ENCODE measurements at places on chromosomes 13 and 19.
A peak's percentile ranks its signal among the peaks of the same experiment; 100 is the strongest.

GRCh38 chr13:48165727-48166126 lies 67.3 kb upstream of the ITM2B start:
- no peak for DNase-seq

DNA sequence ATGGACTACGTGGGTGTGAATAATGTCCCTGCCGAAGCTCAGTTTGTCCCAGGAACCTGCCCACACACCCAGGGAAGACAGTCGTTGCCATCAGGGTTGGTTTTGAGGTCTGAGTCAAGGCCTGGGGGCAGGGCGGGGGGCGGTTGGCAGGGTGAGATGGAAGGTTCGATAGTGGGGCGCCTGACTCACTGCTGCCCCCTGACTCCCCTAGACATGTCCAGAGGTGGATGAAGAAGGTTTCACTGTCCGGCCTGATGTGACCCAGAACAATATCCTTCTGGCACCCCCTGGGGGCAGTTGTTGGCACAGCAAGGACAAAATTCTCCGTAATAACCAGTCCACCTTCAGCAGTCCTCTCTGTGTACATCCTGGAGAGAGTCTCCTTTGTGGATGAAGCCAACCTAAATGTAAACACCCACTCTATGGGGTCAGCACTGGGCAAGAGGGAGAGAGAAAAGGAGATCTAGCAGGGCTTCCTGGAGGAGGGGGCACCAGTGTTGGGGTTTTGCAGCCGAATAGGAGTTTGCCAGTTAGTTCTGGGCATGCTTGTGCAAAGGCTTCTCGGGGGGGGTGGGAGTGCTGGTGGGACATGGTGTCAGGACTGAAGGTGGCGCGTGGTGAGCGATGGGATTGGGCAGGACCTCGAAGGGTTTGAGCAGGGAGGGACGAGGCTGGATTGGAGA lies 19.6 kb upstream of the B3GNT3 start:
- DNase-seq, result no peak

DNA sequence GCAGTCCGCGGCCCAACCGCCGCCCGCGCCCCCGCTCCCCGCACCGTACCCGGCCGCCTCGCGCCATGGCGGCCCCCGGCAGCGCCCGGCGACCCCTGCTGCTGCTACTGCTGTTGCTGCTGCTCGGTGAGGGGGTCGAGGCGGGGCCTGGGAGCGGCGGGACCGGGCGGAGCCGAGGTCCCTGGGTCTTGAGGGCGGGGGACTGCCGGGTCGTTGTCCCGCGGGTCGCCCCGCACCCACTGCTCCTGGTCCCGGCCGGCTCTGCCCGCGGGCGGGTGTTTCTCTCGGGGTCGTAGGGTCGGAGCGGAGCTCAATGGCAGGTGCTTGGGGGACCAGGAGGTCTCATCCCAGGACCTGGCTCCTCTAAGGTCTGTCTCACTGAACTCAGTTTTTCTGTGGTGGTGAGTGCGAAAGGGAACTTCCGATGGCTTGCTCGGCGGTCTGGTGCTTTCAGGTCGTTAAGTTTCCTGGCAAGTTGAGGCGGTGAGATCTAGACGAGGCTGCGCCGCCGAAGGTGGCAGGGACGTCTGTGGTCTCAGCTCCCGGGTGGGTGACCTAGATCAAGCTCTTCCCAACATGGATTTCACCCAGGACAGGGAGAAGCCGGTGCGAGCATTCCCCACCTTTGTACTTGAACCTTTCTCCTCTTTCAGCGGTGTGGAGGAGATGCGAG lies 467 bp downstream of the LAMP1 start:
- peak; percentile 79 for DNase-seq

GRCh38 chr13:94239135-94239534 lies 240.3 kb downstream of the DCT start:
- DNase-seq, result no peak

- no peak for DNase-seq
Measured at GRCh38 chr13:109941951-109942350, 155.6 kb upstream of the IRS2 start.

GRCh38 chr13:40981949-40982348 lies 37.2 kb downstream of the ELF1 start:
- DNase-seq, result no peak

DNA sequence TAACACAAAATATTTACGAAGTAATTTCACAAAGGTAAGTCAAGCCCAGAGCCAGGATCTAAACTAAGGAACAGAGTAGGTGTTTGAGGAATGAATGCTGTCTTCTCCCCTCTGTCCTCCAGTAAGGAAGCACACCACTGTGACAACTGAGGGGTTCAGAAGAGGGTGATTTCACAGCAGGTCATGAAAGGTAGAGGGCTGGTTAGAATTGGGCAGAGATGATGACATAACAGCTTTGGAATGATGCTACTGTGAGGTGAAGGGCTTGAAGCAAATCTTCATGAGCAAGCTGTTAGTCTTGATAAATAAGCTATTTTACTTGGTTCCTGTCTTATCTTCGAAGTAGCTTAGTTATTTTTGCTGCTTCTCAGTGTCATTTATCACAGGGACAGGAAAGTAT lies 498.6 kb downstream of the FGF9 start:
- no peak for DNase-seq

DNA sequence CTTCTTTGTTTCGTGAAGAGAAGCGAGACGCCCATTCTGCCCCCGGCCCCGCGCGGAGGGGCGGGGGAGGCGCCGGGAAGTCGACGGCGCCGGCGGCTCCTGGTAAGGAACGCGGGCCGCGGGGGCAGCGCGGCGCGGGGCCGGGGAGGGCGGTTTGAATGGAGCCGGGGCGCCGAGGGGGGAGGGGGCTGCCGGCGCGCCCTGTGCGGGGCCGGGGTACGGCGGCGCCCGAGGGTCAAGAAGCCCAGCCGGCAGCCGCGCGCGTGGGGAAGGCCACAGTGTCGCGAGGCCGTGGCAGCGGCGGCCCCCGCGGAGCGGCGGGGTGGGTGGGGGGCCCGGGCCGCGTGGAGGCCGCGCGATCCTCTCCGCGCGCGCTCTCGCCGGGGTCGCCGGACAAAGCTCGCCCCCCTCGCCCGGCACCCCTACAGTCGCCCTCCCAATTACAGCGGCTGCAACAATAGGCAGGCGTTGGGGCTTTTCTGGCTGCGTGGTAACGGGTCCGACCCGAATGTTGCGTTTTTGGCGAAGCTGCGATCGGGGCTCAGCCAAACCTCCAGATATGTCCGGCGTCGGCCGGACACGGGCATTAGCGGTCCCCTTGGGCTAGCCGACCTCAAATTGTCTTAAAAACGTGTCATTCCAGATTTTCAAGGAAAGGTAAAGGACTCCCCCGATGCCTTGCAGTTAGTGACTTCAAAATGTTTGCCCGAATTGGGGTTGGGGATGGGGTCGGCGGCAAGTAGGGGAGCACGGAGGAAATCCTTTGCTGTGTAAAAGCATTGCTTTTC lies 437 bp downstream of the SMARCA4 start:
- no peak for DNase-seq

GRCh38 chr13:96734499-96734898 lies 259.8 kb downstream of the OXGR1 start:
- no peak for DNase-seq

- DNase-seq, result no peak
Measured at GRCh38 chr19:40745402-40745780, 4.9 kb downstream of the ACTMAP start.
